ENCODE measurements at places on chromosomes 11 and 22.

DNA sequence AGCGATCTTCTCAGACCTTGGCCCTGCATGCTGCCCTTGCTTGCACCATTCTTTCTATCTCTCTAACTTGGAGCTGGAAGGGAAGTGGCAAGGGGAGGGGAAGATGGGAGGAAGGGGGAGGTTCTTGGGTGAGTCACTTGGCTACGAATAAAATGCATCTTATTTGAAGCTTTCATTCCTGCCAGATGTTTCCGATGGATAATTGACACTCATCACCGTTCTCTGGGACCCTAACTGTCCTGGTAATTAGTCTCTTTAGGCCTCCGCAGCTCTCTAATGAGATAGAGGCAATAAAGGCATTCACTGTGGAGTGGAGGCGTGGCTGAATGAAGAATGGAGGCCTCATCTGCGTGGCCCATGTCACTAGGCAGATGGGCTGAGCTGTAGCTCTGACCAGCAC, 960.1 kb downstream of the NTM start:
- no peak for DNase-seq

DNA sequence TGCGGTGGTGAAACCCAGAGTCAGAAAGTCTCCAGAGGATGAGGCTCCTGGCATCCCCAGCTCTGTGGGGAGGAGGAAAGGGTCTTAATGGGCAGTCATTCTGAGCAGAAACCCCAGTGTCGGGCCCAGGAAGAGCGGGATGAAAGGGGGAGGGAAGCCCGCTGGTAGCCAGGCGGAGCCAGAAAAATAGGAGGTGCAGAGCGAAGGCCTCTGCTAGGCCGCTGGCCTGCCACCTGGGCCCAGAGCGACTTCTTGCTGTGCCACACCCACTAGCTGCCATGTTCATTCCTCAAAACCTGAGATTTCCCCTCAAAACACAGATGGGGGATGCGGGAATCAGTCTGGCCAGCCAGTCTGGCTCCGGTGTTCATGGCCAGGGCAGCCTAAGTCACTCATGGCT, 650 bp upstream of the POU2AF3 start:
- DNase-seq: no peak

DNA sequence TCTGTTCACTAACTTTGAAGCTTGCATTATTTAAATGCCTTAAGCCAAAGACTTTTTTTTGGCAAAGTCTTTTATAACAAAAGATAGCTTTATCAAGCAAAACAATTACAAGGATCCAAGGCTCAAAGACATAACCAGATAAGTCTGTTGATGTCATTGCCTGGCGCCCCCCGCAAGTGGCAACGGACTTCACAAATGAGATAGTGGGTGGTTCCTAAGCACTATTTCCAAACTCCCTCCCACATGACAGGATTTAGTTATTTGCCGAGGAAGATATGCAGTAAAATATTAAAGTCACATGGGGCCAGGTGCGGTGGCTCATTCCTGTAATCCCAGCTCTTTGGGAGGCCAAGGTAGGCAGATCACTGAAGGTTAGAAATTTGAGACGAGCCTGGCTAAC, 194.2 kb upstream of the DDI1 start:
- DNase-seq: no peak

- no peak for DNase-seq
These were observed 56.1 kb upstream of the GLYATL1B start for GRCh38 chr11:59030037-59030436.

DNA sequence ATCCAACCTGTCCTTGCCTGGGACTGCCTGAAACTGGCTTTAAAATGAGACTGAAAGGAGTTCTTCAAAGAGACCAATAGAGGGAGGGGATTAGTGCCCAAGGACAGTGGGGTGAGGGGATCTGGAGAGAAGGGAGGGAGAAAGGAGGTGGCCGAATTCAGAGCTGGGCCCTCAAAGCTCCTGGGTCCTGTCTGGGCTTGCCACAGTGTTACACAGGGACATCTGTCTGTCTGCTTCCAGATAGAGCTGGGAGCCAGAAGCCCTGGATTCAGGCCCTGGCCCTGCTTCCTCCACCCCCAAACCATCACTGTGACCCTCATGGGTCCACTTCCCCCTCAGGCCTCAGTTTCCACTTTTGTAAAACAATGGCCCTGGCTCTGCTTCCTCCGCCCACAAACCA, 3.6 kb downstream of the KCNJ4 start:
- DNase-seq: no peak

GRCh38 chr11:65778431-65778900, 2.3 kb downstream of the AP5B1 start:
- DNase-seq: no peak

GRCh38 chr11:119666463-119667131, 62.4 kb downstream of the NECTIN1 start:
- DNase-seq: peak; percentile 81

- DNase-seq: no peak
These were observed 125.0 kb downstream of the KCNC1 start for GRCh38 chr11:17859552-17859951.

DNA sequence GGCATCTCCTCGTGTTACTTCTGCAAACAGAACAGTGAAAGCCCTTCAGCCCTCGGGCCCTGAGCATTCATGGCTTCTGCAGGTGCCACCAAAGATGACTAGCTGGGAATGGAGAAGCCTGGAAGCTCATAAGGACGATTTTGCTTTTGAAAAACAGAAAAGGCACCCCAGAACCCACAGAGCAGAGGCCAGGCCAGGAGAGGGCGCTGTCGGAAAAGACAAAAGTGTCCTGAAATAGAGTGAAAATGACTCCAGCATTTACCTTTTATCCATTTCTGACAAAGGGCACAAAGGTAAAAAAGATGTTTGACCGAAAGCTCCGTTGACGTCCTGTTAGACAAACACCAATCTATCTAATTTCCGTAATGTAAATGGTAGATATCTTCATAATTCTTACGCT, 37.6 kb downstream of the ZNF195 start:
- peak; percentile 79 for DNase-seq

- DNase-seq: no peak
These were observed 39.7 kb downstream of the RTL6 start for GRCh38 chr22:44458044-44459020.

GRCh38 chr11:113001709-113002108, 40.5 kb downstream of the NCAM1 start:
- DNase-seq: no peak

DNA sequence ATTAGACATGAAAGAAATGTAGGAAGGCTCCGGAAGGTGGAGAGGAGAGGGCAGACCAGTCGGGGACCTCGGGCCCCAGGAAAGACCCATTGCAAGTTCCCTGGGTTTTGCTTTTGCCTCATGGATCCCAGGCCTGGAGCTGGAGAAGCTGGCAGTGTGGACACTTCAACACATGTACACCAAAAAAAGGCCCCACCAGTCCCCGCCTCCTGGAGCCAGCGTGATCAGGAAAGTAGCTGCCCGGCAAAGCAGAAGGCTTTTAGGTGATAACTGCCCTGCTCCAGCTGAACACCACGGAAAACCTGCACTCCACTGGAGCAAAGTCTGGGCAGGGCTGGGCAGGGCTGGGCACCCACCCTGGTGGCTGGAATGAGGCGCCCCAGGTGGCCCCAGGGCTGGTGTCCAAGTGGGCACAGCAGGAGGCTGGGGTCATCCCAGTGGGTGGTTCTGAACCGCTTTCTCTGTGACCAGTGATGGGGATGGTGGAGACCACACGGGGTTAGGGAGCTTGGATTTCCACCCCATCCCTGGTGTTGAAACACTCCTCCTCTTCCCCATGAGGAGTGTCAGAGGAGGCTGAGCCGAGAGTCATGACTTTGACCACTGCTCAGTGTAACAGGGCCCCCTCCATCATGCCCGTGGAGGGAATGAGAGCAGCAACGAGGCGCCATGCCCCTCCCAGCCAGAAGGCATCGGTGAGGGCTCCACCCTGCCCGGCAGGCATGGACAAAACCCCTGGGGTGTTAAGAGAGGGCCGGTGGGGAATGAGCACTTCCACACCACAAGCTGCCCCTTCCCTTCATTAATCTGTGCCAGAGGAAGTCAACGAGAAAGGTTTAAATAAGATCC, 16.9 kb upstream of the MUC5AC start:
- no peak for DNase-seq

DNA sequence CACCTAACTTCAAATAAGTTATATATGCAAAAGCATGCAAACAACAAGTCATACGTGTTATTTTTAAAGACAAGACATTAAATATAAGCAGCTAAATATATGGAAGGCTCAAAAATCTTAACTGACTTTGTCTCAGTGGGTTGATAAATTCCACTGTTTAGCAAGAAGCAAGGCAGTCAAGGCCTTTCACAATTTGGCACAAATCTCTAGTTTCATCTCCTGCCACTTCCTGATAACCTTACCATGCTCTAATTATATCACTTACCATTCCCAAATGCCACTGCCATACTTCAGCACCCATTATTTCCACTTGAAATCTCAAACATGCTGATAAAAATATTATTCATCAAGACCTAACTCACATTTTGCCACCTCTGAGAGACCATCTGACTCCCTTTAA, 24.8 kb downstream of the DCUN1D5 start:
- DNase-seq: peak; percentile 50

- no peak for DNase-seq
These were observed 934.9 kb downstream of the BRD1 start for GRCh38 chr22:48892578-48893287.

GRCh38 chr11:75502138-75502537, 23.6 kb downstream of the GDPD5 start:
- DNase-seq: no peak

DNA sequence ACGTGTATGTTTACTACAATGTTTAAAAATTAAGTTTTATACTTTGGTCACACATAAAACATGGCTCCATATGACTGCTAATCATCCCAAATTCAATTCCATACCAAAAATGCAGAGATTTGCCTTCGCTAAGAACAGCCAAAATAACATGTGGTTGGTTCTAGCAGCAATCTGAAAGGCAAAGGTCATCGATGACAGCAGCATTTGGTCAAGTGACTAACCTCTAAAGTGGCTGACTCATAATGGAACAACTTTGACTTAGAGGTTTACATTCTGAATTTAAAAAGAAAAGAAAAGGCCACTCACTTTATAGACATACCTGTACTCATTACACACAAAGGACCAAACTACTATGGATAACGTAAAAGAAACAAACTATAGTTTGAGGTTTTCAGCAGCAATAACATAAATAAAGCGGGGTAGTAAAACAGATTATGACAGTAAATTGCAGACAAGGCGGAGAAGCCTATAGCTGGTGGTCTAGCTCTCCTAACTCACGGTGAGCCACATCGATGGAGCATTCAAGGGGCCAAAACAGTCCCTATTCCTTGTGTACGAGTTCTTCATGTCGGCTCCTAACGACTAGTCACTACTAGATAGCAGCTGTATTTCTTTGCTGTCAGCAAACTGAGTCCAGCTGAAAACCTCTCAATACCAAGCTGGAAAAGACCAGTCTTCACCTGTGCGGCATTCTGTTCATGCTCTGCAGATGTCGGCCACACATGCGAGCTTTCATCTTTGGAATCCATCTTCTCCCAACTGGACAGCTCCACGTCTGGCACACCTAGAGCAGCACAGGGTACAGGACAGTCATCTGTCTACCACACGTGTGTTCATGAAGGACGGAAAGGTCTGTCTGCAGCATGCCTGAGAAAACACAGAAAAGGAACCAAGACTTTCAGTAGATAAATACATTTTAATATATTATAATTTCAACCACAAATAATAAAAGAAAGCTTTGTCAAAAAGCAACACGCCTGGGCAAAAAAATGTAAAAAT, 42.1 kb downstream of the PRDM10 start:
- DNase-seq: no peak

GRCh38 chr11:118885319-118885718, 1.6 kb downstream of the CXCR5 start:
- no peak for DNase-seq

GRCh38 chr11:16678466-16679116, 59.9 kb upstream of the C11orf58 start:
- no peak for DNase-seq

GRCh38 chr11:78332174-78332866, 85.3 kb downstream of the GAB2 start:
- no peak for DNase-seq

GRCh38 chr11:44826922-44827643, 100.3 kb downstream of the TSPAN18 start:
- no peak for DNase-seq

DNA sequence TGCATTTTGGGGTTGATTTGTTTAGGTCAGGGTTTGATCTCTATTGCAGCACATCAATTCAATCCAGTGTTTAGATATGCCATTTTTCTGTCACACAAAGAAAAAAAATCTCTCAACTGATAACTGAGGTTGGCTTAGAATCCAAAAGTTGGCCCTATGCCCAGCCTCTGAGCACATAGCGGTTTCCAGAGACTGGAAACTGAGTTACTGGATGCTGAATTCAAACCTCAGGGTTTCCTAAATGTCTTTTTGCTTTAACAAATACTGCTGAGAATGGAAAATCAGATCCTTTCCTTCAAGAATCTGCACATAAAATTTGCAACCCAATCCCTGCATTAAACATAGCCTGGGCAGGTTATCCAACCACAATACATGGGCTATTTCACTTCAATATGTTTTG, 4.0 kb downstream of the P4HA3 start:
- peak; percentile 58 for DNase-seq

- no peak for DNase-seq
These were observed 28.4 kb downstream of the SUSD2 start for GRCh38 chr22:24209687-24210086.

DNA sequence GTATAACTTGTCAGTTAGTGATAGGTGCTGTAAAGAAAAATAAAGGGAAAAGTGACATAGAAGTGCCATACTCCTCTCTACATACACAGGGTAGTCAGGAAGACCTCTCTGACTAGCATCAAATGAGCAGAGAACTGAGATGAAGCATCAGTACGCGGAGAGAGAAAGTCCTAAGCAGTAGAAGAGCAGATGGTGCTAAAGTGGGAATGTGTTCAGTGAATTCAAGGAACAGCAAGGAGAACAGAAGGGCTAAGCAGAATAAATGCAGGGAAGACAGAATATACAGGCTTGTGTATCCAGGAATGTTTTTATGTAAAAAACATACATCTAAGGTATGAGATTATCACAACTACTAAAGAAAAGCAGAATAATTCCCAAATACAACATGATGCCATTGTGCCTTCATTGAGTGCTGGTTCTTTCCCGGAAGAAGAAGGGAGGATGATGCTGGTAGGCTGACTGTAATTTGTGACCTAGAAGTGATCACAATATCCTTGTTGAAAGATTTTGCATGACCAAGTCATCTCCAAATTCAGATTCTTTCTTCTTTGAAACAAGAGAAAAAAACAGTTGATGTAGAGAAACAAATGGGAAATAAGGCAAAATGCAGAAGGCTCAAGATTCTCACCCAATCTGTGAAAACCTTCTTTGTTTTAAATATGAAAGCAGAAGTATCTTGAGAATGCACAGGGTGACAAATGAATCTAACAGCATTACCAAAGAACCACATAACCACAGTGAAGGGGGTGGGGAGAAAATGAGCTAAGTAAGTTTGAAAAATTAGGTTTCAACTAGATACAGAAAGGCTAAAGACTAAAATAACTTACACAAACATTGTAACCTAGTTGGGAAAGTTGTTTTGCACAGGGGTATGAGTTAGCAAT, 20.5 kb downstream of the MRE11 start:
- DNase-seq: peak; percentile 90

DNA sequence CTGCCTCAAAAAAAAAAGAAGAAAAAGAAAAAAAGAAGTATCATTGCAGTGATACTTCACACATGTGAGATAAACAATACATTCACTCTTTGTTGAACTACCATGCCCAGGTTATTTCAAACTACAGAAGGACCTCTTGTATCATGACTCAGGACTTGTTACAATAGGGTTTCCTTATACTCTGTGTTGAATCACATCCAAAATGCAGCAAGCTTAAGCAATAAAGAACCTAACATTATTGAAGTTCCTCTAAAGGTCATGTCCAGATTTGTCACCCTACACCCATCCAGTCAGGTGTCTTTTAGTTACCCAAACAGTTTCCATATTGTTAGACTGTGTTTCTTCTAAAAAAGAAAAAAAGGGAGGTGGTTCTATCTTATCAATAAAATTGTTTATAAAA, 26.9 kb upstream of the ALKBH3 start:
- DNase-seq: no peak
